ENCODE measurements at places on chromosomes 5 and 9.
A peak's percentile ranks its signal among the peaks of the same experiment; 100 is the strongest.

- no peak for DNase-seq
These were observed 211.0 kb downstream of the PIK3R1 start for GRCh38 chr5:68426586-68426985.

GRCh38 chr5:66100851-66101250 lies 43.2 kb upstream of the SREK1 start:
- DNase-seq: no peak

- DNase-seq: no peak
These were observed 3.0 kb upstream of the SLC25A48 start for GRCh38 chr5:135831439-135831838.

GRCh38 chr5:178418471-178419010 lies 171.7 kb downstream of the COL23A1 start:
- DNase-seq: no peak

DNA sequence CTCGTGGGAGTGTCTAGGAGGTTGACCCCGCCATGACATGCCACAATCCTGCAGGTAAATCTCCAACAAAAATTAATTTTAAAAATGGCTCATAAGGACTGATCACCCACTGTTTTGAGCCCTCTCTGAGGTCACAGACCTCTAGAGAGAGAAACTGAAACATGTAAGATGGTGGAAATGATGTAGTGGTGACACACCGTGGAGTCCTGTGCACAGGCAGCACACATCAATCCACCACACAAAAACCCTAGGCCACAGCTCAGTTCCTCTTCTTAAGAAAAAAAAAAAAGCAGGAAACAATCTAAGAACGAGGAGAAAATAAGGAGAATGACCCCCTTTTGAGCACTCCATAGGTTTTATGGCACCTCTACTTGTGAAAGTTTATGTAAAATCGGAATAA lies 93.8 kb upstream of the FAM120A start:
- DNase-seq: no peak

DNA sequence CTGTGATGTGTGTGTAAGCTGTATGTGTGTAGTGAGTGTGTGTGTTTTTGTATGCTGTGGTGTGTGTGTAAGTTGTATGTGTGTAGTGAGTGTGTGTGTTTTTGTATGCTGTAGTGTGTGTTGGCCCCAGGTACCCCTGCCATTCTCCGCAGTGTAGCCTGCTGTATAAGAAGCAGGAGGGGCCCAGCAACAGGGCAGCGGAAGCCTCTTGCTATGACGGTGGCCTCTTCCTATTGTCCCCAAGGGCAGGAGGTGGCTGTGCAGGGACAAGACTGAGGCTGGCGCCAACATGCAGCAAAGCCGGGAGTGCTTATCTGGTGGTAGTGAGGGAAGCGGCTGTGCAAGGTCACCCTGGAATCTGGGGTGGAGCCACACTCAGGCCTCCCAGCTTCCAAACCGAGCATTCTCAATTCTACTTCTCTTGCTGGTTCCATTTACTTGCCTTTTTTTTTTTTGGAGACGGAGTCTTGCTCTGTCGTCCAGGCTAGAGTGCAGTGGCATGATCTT lies 5.1 kb downstream of the SPAAR start:
- no peak for DNase-seq

DNA sequence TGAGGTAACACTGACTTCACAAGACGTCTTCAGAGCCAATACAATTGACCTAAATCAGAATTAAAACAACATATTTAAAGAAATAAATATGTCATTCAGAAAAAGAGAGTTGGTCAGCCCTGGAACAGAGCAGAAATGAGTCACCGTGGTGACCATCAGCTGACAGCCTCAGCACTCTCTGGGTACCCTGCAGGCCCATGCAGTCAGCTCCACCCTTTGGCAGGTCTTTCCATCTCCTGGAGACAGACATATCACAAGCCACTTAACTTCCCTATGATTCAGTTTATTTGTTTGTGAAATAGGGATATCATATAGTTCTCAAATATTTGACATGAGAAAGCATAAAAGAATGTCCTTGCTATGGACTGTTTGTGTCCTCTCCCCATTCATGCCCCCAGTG lies 151.6 kb upstream of the MEF2C start:
- DNase-seq: no peak

GRCh38 chr5:142627383-142628217 lies 58.3 kb downstream of the FGF1 start:
- DNase-seq: no peak

DNA sequence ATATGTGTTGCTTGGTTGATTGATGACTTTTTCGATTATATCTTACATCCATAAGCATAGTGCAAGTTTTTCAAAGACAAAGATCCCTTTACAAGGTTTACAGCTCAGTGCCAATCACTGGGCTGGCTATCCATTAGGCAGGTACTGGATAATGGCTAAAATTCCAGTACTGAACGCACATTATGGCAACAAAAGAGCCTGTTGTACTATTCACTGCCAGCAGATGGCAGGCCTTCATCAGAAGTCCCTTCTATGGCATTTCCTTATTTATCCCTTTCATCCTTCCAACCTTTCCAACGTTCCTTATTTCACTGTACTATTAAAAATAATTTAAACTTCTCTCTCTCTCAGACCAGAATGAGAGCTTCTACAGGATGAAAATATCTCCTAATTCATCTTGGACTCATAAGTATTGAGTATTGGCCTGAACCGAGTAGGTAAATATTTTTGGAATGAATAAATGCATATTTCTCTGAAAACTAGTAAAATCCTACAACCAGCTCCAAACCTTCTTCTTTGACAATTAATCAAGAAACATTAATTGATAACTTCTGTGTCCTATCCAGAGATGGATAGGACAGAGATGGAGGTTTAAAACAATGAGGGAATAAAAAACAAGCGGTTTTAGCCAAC lies 6.7 kb upstream of the WNT8A start:
- peak; percentile 44 for DNase-seq

DNA sequence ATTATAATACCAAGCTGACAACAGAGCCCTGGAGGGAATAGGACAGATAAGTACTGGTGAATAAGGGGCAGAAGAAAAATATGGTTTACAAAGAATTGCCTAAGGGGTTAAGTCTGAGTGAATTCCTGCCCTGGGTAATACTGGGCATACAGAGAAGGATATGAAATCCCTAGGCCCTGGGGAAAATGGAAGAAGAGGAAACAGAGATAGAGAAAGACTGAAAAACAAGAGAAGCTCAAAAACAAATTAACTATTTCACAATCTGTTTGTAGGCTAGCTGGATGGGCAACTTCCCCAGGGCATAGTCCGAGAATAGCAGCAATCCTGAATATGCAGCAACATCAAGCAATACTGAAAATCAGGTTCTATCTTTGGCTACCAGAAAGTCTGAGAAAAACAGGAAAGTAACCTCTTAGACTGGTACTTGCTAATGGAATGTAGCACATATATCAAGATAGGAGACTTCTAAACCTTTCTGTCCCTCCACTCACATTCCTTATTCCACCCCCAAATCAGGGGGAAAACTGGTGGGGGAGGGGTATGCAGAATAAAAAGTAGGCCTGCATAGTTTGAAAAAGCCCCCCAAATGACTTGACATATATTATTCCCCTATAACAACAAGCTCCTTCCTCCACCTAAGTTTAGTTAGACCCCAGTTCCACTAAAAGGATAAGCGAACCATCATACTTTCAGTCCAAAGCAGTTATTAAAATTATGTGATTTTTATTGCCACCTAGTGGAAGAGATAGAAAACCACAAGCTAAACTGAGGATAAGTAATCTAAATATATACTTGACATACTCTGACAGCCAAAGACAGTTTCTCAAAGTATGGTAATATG lies 20.6 kb downstream of the SLC38A9 start:
- peak; percentile 7 for DNase-seq
